Cerebellar nuclear complex (tissue), 1 donor: ENCODE measurements at places on chromosomes 11 and 22.

DNA sequence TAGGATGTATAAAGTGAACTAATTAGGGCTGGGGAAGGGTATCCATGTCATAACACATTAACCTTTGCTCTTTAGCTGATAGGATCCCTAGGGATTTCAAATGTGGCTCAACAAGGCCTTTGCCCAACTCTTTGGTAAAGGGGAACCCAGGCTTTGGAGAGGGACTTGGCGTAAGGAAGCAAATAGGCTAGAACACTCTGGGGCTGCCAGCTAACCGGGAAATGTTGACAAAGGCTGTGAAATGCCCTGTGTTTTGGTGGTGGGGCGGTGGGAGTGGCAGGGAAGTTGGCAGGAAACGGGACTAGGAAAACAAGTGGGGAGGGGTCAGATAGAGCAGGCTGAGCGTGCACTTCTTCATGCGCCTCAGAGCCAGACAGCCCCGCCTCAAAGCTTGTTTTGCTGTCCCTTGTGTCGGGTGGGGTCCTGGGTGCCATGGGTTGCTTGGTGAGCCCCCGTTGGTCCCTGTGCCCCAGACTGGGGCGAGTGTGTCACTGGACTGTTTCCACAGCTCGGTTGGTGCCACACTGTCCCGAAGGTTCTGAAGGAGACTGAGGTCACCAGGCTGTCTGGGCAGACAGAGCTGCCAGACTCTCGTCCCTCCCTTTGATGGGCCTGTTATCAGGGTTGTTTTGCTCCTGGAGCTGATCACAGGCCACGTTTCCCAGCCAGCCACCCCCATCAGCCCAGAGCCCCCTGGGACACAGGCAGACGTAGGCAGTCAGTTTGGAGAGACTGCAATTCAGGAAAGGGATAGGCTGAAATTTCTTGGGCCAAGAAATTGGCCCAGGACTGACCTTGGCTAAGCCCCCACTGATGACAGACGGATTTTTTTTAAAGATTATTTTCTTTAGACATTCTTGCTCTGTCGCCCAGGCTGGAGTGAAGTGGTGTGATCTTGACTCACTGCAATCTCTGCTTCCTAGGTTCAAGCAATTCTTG is 19.6 kb downstream of the KCTD21 start:
- no peak for DNase-seq

DNA sequence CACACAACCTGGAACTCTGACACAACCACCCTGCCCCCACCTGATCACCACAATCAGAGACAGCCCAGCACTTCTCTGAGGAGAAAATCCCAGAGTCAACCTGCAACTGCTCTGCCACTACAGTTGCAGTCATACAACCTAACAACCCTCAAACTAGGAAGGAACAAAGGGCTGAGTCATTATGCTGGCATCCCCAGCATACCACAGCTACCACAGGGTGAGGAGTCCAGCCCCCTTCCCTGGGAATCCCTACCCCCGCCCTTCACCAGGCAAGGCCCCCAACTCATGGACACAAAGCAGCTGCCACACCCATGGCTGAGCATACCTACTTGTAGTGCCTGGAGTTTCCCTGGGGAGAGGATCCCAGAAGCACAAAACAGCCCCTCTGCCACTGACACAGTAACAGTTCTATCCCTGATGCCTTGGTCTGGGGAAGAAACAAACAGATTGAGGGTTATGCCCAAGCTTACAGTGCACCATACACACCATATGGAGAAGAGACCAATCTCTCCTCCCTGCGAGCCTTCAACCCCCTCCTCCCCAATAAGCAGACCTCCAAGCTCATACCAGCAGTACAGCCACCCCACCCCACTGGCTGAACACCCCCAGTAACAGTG is 68.5 kb upstream of the C11orf58 start:
- no peak for DNase-seq

DNA sequence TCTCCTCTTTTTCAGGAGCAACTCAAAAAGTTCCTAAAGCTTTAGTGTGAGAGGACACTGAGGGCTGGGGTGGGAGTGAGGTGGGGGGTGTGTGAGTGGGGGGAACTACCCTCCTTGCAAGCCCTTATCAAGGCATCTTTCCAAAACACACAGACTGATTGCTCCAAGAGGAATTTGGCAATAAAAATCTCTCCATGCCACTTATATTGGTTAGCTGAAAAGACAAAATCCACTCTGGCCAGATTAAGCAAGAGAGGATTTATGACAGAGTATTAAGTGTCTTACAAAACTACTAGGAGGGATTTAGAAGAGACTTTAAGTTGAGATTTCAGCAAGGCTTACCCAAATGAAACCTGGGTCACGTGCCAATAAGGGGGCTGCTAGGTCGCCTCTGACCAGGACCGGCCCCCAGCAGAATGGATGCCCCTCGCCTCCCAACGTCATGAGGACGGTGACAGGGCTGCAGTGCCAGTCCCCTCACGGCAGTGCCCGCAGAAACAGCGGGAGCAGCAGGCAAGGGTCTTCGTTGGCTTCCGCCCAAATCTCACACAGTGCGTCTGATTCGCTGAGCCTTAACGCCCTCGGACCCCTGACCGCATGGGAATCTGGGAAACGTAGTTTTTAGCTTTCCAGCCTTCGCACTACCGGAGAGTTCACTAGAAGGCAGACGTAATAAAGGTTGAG is 22.1 kb upstream of the CTR9 start:
- no peak for DNase-seq

- no peak for DNase-seq
Observed at GRCh38 chr22:17272511-17272991, 53.3 kb upstream of the ADA2 start.

GRCh38 chr11:66243782-66244535 is 24.5 kb upstream of the RAB1B start:
- DNase-seq: no peak

- DNase-seq: no peak
Observed at GRCh38 chr11:74754507-74755252, 6.0 kb downstream of the RNF169 start.

DNA sequence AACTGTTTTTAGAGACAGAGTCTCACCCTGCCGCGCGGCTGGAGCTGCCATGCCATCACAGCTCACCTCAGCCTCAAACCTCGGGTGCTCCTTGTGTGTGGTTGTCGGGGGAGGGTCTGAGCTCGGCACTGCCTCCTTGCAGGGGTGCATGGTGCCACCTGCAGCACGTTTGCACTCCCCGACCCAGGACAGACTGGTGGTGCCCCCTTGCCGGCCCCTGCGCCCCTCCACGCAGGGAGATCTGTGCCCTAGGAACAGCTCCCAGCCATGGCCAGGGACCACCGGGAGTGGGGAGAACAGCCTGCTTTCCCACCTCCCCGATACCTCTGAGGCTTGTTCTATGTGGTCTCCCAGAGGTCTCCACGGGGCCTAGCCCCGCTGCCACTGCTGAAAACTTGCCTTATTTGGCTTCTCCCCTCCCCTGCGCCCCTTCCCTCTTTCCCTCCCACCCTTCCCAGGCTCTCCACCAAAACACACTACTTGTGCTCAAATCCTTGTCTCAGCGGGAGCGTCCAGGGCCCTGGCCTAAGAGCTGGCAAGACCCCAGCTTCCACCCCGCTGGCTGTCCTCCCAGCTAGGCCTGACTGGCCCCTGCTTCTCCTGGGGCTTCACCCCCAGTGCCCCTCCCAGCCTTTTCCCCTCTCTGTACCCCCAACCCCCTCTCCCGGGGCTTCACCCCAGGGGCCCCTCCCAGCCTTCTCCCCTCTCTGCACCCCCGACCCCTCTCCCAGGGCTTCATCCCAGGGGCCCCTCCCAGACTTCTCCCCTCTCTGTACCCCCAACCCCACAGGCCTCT is 13.4 kb upstream of the TPCN2 start:
- DNase-seq: no peak

GRCh38 chr11:119384332-119384731 is 2.8 kb upstream of the USP2 start:
- DNase-seq: no peak

GRCh38 chr11:1225386-1226225 is 2.7 kb downstream of the MUC5B start:
- no peak for DNase-seq
